ENCODE measurements at places on chromosomes 12 and 14.

GRCh38 chr12:130818635-130819576 is 20.1 kb downstream of the STX2 start:
- DNase-seq: no peak

- DNase-seq: no peak
Observed at GRCh38 chr14:53948205-53948884, 8.3 kb downstream of the BMP4 start.

GRCh38 chr14:38044710-38045109 is 163.0 kb upstream of the SSTR1 start:
- no peak for DNase-seq

- no peak for DNase-seq
Observed at GRCh38 chr12:122420471-122421162, 1.9 kb downstream of the CLIP1 start.

DNA sequence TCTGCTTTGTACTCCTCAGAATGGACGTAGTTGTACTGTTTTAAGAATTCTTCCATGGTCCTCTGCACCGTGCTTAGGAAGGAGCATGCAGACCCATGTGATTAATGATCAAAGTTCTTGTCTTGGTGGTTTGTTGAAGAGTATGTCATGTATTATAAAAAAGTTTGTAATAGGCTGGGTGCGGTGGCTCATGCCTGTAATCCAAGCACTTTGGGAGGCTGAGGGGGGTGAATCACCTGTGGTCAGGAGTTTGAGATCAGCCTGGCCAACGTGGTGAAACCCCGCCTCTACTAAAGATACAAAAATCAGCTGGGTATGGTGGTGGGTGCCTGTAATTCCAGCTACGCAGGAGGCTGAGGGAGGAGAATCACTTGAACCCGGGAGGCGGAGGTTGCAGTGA is 61.8 kb upstream of the RTL1 start:
- DNase-seq: no peak

DNA sequence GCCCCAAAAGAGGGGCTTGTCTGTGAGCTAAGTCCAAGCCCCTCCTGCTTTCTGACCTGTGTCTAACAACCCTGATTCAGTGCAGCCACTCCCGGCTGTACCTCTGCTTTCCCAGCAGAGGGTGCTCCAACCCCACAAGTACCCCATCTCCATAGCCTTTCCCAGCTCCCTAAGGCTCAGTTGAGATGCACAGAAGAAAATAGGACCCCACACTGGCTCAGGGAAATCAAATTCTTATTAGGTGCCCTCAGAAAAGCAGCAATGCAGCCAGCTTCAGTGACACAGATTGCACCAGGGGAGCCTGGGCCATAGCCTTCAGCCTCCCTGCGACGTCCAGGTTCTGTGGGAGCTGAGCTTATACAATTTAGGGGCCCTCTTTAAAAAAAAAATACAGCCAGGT is 49.9 kb downstream of the LRRC74A start:
- DNase-seq: no peak

DNA sequence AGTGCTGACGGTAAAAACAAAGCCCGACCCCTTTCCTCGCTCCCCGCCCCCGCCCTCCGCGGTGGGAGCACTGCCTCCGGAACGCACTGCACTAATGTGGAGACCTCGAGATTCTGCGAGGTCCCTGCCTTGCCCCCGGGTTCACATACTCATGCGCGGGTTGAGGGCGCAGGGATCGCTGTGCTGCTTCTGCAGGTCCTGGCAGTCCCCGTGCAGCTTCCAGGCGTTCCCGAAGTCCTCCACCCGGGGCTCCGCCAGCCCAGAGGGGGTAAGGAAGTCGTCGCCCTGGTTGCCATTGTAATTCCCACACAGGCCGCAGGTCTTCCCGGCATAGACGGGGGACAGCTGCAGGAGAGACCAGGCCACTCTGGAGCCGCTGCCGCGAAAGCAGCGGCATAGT is 66.8 kb downstream of the VWF start:
- DNase-seq: no peak

GRCh38 chr12:16473610-16474326 is 126.3 kb downstream of the MGST1 start:
- no peak for DNase-seq

DNA sequence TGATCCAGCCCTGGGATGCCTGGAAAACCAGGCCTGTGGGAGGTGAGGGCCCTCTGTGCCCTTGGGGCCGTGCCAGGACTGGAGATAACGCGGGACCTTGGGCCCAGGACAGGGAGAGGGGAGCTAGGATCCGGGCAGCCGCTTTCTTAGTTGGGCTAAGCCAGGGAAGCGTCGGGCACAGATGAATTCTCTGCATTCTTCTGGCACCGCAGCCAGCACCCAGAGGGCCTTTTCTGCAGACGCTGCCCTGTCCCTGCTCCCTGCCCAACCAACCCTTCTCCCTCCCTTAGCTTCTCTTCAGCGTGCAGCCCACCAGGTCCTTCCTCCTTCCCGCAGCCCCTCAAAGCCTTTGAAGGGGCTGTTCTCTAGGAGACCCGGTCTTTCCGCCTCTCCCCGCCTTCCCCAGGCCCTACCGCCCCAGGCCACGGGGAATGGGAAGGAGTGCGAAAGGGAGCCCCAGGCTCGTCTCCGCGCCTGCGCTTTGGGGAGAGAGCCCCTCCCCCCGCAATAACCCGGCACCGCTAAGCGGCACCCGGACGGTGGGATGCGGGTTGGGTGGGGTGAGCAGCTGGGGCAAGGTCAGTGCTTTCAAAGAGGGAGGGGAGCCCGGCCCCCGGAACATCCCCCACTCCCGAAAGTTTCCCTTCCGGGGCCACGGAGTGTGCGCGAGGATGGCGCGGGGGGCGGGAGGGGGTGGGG is 663 bp downstream of the NCKAP5L start:
- peak; percentile 35 for DNase-seq

GRCh38 chr12:113145720-113146551 is 3.6 kb upstream of the CFAP73 start:
- no peak for DNase-seq

GRCh38 chr12:93819050-93819491 is 141.9 kb downstream of the CRADD start:
- DNase-seq: peak; percentile 69

DNA sequence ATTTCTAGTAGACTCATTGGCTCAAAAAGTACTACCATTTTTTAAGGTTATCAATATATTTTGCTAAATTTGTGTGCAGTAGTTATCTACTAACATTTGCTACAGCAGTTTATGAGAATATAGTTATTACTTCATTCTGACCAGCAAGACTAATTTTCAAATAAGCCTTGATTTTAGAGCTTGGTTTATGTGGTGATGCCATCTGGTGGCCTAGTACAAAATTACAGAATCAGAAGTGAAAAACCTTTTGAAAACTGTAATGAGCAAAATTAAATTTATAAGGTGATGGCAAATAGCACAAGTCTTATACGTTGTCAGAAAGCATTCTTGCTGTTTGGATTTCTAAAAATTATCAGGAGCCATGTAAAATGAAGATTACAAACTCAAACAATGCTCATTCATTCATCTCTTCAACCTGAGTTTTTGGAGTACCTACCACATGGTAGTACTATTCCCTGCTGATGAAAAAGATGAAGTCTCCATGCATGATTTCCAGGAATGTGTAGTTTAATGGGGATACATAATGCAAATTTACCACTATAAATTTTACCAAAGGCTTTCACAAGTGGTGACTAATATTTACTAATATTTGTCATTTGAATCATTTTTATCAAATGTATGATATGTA is 51.0 kb downstream of the MAGOHB start:
- peak; percentile 5 for DNase-seq

DNA sequence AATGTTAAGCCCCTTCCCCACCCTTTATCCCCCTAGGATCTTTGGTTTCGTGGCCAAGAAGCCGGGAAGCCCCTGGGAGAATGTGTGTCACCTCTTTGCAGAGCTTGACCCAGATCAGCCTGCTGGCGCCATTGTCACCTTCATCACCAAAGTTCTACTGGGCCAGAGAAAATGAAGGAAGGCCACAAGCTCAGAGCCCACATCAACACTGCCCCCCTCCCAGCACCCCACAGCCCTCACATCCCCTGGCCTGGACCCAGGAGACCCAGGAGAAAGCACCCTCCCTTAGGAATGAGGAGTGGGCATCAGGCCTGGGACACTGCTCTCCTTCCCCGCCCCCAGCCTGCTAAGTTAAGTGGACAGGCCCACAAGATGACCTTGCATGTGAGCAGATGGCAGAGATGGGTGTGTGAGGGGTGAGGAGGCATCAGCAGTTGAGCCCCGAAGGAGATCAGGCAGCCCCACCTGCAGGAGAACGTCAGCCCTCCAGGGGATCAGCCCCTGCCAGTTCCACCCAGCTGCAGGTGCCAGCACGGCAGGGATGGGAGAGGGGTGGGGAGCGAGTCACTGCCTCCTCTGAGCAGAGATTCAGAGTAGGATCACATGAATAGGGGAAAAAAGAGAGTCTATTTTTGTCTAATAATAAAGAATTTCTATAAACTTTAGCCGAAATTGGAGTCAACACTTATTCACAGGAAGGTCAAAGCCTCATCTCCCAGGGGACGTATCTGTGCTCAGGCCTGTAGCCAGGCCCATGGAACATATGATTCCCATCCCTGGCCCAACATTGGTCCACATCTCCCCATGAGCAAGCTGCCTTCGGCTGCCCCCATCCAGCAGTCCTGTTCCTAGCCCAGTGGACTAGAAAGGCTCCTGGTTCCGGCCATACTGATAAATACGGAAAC is 14.1 kb downstream of the TNS2 start:
- DNase-seq: no peak

GRCh38 chr12:106892075-106892474 is 63.6 kb upstream of the TMEM263 start:
- DNase-seq: no peak

GRCh38 chr12:50979369-50980052 is 27.2 kb downstream of the HIGD1C start:
- DNase-seq: no peak

DNA sequence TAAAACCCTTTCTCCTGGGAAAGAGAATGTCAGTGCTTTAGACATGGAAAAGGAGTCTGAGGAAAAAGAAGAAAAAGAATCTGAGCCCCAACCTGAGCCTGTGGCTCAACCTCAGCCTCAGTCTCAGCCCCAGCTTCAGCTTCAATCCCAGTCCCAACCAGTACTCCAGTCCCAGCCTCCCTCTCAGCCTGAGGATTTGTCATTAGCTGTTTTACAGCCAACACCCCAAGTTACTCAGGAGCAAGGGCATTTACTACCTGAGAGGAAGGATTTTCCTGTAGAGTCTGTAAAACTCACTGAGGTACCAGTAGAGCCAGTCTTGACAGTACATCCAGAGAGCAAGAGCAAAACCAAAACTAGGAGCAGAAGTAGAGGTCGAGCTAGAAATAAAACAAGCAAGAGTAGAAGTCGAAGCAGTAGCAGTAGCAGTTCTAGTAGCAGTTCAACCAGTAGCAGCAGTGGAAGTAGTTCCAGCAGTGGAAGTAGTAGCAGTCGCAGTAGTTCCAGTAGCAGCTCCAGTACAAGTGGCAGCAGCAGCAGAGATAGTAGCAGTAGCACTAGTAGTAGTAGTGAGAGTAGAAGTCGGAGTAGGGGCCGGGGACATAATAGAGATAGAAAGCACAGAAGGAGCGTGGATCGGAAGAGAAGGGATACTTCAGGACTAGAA is 6.1 kb downstream of the PNN start:
- DNase-seq: no peak

DNA sequence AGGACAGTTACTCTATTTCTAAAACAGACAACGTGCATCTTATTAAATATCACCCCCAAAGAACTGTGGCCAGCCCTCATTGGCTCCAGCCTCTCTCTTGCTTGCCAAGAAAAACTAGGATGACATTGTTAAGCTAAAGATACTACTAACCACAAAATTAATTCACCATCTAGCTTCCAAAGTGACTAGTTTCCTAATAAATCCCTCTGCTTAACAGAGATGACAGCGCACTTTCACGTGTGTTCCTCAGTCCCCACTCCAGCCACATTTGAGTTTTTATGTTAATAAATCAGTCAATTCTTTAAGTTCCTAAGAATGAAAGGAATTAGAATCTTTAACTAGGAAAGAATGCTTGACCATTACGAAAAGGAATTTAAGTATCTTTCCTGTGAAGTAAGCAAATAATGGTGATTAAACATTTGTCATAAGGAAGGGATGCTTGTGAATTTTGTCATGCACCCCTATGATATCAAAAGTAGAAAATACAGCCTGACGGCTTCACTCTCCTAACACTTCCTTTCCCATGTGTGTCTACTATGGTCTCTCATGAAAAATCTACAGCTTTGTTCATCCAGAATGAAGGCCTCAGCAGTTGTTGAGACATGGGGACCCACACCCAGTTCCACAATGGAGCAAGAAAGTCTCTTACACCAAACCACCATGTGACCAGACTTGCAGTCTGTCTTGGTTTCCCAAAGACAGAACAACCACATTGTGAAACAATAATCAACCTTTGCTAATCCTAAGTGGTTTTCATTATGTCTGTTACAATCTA is 8.1 kb downstream of the CORO1C start:
- peak; percentile 95 for DNase-seq

DNA sequence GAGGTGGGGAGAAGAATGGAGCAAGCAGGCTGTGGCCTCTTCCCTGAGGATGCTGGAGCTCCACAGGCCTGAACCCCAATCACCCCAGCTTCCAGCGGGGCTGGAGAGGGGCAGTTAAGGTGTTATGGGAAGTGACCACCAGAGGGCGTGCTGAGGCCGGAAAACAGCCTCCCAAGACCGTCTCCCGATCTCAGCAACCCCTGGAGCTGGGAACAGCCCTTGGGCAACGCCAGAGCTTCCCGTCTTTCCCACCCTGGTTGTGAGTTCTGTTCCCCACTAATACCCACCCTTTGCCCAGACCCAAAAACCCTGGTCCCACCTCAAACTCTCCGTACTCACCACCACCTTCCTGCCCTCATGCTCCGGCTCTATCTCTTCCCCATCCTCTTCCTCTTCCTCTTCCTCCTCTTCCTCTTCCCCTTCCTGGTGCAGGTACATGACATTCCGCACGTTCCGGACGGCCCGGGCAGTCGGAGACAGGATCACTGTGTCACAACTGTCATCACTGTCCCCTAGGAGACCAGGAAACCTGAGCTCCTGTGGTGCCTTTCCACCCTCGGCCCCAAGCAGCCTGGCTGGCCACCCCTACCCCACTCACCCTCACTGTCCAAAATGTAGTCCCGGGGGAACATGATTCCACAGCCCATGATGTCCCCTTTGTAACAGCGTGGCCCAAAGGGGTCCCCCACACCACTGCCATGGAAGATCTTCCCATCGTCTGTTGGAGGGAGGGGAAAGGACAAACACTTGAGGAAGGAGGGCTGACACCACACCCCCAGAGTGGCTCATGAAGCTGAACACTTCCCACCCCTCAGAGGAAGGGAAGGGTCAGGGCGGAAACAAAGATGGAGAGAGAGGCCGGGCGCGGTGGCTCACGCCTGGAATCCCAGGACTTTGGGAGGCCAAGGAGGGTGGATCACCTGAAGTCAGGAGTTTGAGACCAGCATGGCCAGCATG is 12.9 kb downstream of the SPRYD3 start:
- no peak for DNase-seq

GRCh38 chr12:105204916-105205315 is 31.1 kb downstream of the APPL2 start:
- peak; percentile 71 for DNase-seq

DNA sequence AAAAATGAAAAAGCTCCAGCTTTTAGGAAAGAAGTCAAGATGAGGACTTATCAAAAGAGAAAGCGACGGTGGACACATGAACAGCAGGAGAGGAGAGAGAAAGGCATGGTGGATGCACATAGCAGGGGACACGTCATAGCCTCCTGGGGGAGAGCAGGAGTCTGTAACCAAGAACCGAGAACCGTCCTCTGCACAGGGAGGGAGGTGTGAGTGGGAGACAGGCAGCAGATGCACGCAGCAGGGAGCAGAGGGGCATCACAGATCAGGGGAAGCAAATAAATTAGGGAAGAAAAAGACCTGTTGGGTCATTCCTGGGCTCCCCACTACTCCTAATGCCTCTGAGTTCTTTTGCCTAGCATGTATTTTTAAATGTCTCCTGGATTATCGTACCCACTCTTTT is 138.1 kb upstream of the RMST start:
- no peak for DNase-seq

All from GM04503 (cell line).